Left kidney (tissue), 8 donors: ENCODE measurements at places on chromosomes 13 and 19.

DNA sequence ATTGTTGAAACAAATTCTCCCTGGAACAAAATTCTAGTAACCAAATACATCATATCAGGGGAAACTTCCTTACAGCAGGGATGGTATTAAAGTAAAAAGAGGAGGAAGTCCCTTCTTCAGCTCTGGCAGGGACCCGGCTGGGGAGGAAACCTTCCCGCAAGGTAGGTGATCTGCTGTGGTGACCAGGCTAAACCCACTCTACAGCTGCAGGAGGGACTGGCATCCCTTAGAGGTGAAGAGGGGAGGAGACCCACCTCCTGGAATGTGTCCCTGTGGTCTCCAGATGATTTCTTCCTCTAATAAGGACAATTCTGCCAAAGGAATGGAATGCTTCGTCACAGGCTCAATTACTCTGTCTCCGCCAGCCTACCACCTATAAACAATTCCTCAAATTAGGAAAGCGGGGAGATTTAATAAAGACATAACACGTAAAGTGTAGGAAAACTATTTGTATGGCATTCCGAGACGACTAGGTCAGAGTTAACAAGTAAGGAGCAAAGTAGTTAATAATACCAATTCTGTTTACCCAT lies 637 bp upstream of the PDS5B start:
- no peak for DNase-seq

- no peak for DNase-seq
Observed at GRCh38 chr19:16167055-16167454, 6.3 kb downstream of the CIB3 start.

DNA sequence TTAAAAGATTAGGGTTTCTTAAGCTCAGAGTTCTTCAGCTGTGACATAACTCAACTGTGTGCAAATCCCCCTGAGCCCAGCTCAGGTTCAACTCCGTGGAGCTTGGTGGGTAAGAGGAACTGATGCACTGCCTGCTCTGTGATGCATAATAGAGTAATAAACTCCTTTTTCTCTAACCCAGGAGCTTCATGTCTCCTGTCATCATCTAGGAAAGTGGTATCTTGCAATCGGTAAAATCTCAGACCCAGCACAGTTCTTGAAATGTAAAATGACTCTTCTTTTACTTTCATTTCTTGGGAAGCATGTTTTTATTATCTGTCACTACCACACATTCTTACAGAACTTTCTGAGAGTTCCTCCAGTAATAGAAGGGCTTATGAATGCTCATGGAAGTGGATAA lies 123.8 kb upstream of the PCDH9 start:
- no peak for DNase-seq

DNA sequence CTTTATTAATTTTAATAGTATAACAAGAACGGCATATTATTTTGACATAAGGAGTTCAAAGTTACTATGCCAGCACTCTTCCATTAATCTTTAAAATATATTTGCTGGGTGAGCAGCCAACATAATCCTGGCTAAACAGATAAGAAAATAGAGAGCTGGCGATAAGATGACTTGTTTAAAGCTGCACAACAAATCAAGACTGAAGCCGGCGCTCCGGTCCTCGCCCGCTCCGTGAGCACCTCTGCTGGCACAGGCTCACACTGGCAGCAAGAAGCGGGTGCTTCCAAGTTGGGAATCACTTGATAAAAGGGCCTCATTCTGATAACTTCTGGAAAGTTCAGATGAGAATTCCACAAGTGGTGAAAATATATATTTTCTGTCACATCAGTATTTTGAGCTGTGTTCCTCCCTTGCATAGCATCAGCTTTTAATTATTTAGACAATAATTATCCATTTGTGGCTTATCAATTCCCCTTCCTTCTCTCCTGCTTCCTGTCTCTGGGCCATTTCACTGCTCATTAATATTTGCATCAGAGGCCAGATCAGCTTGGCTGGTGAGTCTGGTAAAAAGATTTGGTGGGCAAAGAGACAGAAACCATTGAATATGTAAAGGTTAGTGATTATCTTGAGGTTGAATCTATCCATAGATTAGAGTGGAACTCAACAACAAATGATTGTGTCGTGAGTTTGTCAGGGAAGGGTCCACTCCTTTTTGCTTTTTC lies 205.3 kb downstream of the MZT1 start:
- no peak for DNase-seq

DNA sequence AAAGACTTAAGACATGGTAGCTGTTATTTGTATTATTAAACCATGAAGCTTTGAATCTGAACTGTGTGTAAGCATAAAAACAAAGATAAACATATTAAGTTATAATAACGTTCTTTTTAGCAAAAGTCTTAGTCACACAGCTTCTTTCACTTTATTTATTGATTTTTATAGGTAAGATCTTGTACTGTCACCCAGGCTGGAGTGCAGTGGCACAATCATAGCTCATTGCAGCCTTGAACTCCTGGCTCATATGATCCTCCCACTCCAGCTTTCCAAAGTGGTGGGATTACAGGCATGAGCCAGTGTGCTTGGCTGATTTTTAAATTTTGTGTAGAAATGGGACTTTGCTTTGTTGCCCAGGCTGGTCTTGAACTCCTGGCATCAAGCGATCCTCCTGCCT lies 13.4 kb downstream of the FARP1 start:
- DNase-seq, result no peak

DNA sequence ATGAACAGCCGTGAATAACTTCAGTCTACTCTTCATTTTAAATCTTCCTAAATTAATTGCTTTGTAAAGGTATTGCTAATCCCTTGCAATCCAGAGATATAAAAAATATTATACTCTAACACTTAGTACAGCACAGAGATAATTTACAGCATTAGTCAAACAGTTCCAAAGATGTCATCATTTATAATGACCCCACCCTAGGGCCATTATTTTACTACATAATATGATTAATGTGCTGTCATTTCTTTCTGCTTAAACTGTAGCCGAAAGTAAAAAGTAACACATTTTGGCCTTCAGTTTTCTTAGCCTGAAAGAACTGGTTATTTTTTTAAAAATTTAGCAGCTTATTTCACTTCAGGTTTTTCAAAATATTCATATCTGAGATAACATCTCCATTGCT lies 256.3 kb upstream of the RFC3 start:
- DNase-seq, result no peak

DNA sequence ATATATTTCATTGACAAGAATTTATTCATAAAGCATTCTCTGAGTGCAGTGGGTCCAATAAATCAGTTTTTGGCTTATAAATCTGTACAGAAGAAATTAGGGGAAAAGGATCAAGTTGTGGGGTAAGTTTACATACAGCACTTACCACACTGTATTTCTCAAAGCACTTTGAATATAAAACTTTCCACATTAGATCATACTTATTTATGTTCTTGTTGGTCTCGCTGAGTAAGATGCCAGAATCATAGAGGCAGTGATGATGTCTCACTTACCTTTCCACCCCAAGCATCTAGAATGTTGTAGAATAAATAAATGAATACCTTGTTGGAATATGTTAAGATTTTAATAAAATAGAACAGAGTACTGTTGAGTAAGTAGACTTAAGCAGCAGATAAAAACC lies 279.1 kb downstream of the PCDH20 start:
- DNase-seq, result no peak

DNA sequence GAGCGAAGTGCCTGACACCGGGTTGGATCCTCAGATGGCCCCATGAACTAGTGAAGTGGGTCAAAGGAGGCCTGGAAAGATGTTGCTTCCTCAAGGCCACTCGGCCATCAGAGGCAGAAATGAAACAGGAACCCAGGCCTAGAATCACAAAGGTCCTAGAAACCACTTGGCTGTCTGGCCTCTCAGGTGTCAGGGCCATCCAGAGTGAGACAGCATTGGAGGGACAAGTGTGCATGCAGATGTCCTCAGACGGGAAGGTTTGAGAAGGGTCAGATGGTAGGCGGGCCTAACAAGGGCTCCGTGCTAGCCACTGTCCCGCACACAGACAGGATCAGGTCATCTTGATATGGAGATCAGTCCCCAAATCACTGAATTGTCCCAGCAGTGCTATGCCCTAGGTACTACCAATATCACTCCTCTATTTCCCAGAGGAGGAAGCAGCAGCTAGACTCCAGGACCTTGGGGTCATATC lies 14.3 kb downstream of the CCDC97 start:
- no peak for DNase-seq

GRCh38 chr13:113144255-113144629 lies 14.2 kb upstream of the PROZ start:
- no peak for DNase-seq

GRCh38 chr13:42041011-42041683 lies 7.3 kb upstream of the DGKH start:
- peak; percentile 44 for DNase-seq

- DNase-seq, result no peak
Observed at GRCh38 chr13:19817106-19817505, 34.4 kb upstream of the PSPC1 start.

DNA sequence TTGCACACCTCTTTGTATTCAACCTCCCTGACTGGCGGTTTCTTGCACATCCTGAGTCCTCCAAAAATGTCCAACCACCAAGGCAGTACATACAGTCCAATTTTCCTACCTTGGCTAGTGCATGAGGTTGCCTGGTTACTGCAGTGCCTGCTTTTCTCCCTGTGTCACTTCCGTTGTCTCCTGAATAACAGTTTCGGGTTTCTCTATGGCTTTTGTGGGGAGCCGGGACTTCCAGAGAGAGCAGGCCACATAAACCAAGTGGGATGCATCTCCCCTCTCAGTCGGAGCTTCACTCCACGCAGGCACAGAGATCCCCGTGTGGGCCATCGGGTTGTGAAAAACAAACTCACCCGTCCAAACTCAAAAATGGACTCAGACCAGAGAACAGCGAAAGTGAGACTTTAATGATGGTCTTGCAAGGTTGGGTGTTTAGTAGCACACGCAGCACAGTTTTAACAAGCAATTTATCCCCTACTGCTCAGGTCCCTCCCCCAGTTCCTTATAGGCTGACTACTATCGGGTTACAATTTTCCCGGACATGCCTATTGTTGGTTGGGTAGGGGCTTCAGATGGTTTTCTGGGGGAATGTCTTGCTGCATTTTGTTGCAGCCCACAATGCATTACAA lies 173.1 kb downstream of the POU4F1 start:
- DNase-seq, result peak; percentile 22

DNA sequence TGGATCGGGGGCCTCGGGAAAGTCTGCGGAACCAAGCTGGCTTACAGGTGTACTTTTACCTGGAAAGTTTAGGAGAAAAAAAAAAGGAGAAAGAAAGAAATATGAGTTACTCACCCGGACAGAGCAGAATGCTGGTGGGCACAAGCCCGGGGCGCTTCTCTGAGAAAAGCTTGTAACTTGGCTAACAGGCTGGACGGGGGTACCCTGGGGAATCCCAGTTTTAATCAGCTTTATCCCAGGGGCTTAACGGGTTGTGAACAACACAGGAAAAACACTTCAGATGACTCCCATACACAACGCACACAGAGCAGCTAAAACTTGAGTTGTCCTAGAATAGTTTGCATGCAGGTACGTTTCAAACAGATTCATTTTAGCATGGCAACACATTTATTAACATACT lies 37.3 kb downstream of the KLF2 start:
- DNase-seq, result no peak

DNA sequence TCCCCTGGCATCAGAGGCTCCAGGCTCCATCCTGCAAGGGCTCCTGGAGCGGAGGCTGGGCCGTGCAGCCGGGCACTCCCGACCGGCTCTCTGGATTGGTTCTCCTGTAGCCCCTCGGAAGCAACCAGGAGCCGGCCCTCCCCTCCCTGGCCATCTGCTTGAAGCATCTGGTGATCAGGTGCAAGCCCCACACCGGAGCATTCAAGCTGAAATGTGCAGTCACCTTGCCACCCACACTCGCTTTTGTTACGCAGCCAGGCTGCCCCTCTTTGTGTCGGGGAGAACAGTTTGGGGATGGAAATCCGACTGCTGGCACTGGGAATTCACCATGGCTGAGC lies 258.8 kb downstream of the ZNF536 start:
- DNase-seq, result no peak

- peak; percentile 25 for DNase-seq
Observed at GRCh38 chr19:12364391-12365235, 870 bp downstream of the ZNF442 start.

DNA sequence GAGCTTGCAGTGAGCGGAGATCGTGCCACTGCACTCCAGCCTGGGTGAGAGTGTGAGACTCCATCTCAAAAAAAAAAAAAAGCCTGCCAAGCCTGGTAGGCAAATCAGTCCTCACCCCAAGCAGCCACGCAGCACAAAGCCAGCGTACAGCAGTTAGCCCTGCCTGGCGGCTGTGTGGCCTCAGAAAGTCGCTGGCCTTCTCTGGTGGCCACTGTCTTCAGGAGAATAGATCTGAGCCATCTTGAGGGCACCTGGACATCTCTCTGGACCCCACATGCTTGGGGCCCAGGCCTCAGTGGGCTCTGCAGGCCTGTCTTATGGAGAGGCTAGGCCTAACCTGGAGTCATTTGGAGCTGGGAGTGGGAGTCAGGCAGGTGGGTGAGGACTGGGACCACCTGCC lies 23.0 kb downstream of the PIAS4 start:
- no peak for DNase-seq

DNA sequence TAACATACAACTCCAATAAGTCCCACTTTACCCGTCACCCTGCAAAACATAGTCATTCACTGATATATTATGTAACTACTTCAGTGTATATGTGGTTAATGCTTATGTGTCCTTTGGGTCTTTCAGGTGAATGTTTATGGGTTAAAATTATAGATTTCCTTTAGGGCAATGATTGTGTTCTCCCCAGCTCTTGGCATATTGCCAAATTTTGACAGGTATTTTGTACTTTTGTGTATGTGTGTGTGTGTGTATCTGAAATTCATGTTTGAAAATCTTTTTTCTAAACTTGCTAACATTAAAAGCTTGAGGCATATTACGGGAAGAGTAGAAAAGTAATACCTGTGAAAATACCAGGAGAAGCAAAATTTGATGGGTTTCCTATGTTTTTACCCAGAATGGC lies 8.2 kb downstream of the CDK8 start:
- DNase-seq, result no peak

DNA sequence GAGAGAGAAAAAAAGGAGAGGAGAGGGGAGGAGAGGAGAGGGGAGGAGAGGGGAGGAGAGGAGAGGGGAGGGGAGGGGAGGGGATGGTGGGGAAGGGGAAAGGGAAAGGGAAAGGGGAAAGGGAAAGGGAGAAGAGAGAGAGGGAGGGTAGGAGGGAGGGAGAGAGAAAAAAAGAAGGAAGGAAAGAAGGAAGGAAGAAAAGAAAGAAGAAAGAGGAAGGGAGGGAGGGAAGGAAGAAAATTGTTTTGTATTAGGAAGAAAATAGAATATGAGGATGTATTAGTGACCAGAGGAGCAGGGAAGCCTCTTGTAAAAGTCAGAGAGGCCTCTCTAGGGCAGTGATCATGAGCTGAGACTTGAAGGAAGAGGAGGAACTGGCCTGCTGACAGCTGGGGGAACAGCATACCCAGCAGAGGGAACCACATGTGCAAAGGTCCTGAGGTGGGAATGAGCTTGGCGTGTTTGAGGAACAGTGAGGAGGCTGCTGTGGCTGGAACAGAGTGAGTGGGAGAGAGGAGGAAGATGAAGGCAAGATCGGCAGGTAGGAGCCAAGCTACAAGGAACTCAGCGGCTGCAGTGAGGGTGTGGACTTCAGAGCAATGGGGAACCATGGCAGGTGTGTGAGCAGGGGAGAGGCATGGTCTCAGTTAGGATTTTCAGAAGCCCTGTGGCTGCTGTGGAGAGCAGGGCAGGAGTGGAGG lies 9.6 kb upstream of the KCNN1 start:
- no peak for DNase-seq

- DNase-seq, result no peak
Observed at GRCh38 chr13:40494946-40495620, 171.4 kb downstream of the FOXO1 start.
